ENCODE measurements at places on chromosomes 5 and 9. TPM values are rescaled to one million over a fixed set of nuclear protein-coding genes. Genes with fewer than 3 reads are reported as not detected.

DNA sequence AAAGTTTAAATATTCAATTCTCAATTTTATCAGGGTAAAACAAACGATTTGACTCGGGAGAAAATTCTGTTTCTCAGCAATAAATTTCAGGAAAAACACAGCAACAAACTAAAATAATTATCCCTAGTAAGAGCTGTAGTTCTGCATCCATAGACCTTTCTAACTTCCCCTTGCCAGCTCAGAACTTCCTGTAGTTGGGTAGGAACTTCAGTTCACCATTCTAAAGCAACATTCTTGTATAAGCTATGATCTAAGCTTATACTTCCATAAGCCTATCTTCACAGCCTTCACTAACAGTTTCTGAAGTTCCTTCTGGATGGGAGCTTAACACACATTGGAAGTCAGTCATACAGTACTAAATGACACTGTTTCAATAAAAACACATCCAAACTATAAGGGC lies 96.6 kb downstream of the UBAP2 start:
- no peak for DNase-seq

GRCh38 chr5:59640411-59640810 lies 253.1 kb downstream of the PDE4D start:
- no peak for DNase-seq

Gene JMY
- 38.3 TPM for total RNA-seq

DNA sequence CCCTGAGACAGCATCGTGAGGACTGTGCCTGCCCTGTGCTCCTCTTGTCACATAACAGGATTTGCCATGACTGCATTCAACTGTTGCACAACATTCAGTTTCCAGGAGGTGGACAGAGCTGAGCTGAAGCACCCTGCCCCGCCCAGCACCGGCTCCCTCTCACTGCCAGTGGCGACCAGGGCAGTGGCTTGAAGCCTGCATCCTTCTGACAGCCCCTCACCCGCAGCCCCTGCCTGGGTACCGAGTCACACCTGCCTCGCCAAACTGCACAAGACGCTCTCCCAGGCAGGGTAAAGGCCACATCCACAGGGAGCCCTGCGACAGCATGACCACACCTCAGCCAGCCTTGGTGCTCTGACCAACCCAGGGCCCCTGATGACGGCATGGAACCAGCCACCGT lies 59.9 kb upstream of the ZNF354A start:
- DNase-seq, result no peak

Gene C9
- not detected for total RNA-seq

GRCh38 chr9:6896562-6896961 lies 138.8 kb downstream of the KDM4C start:
- DNase-seq, result no peak

Gene WWC1
- 7.1 TPM for total RNA-seq

GRCh38 chr5:98816582-98817222 lies 43.2 kb downstream of the RGMB start:
- no peak for DNase-seq

Gene C5orf34
- 9.7 TPM for total RNA-seq

Gene HTR4
- 0.26 TPM for total RNA-seq

- no peak for DNase-seq
These were observed 125.7 kb downstream of the SEMA6A start for GRCh38 chr5:116448870-116449427.
